Astrocyte of the spinal cord (primary cell): ENCODE measurements at places on chromosomes 4 and X.

DNA sequence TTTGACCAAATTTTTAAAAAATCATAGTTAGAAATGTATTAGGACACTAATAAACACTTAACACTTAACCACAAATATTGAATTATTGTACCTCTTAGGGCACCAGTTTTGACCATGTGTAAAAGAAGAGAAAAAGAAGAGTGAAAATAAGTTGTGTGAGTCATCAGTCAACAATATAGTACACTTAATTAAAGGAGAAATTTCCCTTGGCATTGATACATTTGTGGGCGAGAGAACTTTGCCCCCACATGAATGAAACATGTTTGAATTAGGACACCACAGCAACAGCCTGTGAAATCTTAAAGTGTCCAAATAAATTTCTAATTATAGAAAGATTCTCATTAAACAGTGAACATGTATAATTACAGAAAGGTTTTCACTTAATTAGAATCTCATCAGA lies 1292.8 kb upstream of the TENM3 start:
- DNase-seq = no peak

- DNase-seq = peak; percentile 66
These were observed 16.1 kb upstream of the TBC1D14 start for GRCh38 chr4:6893449-6894085.

- DNase-seq = peak; percentile 29
These were observed 26.0 kb upstream of the AWAT1 start for GRCh38 chrX:70208479-70208878.

- no peak for DNase-seq
These were observed 711 bp downstream of the ACE2 start for GRCh38 chrX:15600049-15600448.

- no peak for DNase-seq
These were observed 4.1 kb upstream of the ARX start for GRCh38 chrX:25019707-25020390.

DNA sequence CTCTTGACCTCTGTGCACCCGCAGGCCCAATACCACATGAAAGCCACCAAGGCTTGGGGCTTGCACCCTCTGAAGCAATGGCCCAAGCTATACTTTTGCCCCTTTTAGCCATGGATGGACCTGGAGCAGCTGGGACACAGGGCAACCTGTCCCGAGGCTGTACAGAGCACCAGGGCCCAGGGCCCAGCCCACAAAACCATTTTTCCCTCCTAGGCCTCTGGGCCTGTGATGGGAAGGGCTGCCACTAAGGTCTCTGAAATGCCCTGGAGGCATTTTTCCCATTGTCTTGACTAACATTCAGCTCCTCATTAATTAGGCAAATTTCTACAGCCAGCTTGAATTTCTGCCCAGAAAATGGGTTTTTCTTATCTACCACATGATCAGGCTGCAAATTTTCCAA lies 79.9 kb upstream of the GABRA3 start:
- no peak for DNase-seq

GRCh38 chr4:128241019-128241418 lies 46.6 kb downstream of the PGRMC2 start:
- DNase-seq = no peak

DNA sequence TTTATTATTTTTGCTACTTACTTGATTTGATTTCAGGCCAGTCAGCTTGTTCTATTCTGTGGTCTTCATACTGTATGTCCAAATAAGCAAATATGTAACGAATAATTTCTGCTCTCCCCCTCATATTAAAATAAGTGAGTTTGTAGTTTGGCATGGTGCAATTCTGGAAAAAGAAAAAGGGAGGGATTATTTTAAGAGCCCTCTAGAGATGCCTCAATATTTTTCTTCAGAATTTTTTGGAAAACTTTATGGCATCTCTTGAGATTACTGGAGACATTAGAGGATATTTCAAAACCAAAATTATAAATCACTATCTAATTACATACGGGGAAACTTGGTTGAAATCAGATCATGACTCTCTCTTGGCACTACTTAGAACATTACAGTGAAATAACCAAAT lies 8.2 kb downstream of the HPGDS start:
- DNase-seq = no peak

GRCh38 chr4:44493924-44494323 lies 45.3 kb upstream of the KCTD8 start:
- peak; percentile 12 for DNase-seq

DNA sequence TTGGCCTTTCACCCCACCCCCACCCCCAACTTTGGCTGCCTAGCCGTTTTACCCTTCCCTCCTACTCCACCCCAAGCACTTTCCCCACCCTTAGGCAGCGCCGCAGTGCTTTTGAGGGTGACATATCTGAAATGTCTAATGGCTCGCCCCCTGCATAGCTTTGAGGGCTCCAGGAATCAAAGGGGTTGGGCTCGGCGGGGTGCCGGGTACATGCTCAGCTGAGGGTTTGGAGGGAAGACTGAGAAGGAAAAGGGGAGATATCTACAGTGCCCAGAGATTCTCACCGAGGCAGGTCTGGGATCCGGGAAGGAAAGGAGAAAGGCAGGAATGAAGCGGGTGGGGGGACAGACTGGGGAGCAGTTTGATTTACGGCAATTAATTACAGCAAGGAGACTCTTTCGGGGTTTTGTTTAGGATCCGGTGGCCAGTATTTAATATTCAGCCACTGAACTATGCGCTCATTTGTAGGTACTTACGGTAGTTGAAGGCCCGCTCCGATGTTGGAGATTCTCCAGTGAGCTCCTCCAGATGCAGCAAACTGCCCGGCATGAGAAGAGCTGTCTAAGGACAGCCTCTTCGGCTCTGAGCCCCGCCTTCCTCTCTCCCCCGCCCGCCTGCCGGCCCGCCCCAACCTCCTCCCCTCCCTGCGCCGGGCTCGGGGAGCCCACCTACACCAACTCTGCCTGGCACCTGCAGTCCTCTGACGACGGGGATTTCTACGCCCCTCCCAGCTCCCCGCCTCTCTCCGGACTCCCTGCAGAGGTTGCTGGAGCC lies at the start of gene IGSF1:
Gene IGSF1 (minus strand): TSS at position 569 of the 774 bp plus-strand sequence. CDS start 2,632 bp downstream, outside the sequence.
- DNase-seq = peak; percentile 38

DNA sequence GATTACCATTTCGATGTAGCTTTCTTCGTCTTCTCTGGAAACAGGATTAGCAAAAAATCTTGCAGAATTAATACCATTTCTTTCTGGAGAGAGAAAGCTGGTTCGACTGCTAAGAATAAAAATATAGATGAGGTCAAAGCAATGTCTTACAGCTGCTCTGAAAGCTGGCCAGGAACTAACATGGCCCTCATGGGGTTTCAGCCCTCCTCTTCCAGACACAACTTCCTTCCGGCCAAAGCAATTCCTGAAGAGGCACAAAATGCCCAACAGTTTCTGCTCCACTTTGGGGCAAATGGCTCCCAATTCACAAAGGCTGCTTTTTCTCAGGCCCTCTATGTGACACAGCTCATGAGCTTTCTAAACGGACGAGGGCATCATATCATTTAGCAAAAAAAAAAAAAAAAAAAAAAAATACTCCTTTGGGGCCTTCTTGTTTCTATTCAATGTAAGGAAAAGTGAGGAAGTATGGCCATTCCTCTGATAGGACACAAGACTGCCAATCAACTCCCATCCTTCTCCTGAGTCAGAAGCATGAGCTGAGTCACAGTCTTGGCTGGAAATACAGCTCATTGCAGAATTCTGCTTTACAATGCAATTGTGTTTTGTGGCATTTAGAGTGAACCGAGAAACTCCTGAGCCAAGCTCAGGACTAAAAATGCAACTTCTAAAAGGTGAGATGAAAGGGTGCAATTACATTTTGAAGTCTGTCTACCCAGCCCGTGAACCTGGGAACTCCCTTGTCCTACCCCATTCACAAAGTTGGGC lies 42.7 kb upstream of the CTAG2 start:
- DNase-seq = peak; percentile 61

- no peak for DNase-seq
These were observed 119.0 kb upstream of the MID1 start for GRCh38 chrX:10739426-10739825.

GRCh38 chrX:16160729-16161128 lies 6.6 kb upstream of the MAGEB17 start:
- peak; percentile 81 for DNase-seq

- DNase-seq = peak; percentile 82
These were observed 24.9 kb downstream of the ARL9 start for GRCh38 chr4:56530269-56531148.

GRCh38 chr4:29336861-29337260 lies 1383.3 kb upstream of the PCDH7 start:
- no peak for DNase-seq

GRCh38 chrX:72131317-72132294 lies at the start of gene RTL5:
RTL5 (minus strand) TSS chrX:72131915.
- DNase-seq = peak; percentile 85
